ENCODE measurements at places on chromosomes 5 and 9.

- no peak for DNase-seq
Observed at GRCh38 chr5:16483361-16483760, 17.8 kb upstream of the ZNF622 start.

GRCh38 chr9:84697509-84698114, 28.1 kb downstream of the NTRK2 start:
- DNase-seq = peak; percentile 39

DNA sequence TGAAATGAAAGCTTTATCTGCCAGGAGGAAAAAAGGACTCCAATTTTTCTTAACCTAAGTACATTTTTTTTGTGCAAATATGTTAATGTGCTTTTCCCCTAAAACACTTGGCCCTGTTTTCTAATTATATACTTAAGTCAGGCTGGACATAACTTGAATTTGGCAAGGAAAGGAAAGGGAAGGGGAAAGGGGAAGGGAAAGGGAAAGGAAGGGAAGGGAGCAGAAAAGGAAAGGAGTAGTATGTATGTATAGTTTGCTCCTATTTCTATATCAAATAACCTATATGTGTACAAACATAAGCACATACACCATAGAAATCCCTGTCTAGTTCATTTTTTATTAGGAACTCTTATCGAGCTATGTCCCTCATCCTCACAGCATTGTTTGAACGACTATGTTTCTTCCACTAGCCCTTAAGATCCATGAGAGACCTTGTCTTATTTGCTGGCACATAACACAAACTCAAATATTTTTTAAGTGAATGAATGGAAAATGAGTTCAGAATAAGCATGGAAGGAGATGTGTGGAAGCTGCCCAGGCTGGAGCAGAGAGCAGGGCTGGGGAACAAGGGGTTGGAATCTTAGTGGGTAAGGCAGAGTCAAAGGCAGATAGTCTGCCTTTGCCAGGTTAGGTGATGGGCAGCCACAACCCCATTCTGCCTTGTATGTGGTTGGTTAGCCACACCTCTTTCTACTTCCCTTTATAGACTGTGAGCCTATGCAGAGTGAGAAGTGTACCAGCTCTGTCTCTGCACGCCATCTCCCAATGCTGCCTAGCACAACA, 70.0 kb downstream of the KLHL3 start:
- DNase-seq = peak; percentile 11

GRCh38 chr9:134691695-134692572, 50.3 kb downstream of the COL5A1 start:
- no peak for DNase-seq

GRCh38 chr5:177357146-177357458, 622 bp upstream of the RGS14 start:
- DNase-seq = no peak

DNA sequence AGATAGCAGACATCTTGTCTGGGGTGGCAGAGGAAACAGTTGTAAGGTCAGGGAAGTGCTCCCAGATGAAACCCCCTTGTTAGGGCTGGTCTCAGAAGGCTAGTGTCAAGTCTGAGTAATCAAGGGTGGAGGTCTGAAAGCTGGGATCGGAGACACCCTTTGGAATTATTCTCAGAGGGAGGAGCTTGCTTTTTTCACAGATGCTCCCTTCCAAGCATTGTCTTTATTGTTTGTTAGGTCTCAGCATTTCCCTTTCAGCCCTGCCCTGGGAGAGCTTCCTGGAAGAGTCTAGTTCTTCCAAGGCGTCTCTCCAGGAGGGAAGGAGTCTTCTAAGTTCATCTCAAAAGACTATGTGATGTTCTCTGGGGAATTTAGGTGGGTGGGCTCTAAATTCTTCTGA, 3.2 kb downstream of the TEK start:
- no peak for DNase-seq

DNA sequence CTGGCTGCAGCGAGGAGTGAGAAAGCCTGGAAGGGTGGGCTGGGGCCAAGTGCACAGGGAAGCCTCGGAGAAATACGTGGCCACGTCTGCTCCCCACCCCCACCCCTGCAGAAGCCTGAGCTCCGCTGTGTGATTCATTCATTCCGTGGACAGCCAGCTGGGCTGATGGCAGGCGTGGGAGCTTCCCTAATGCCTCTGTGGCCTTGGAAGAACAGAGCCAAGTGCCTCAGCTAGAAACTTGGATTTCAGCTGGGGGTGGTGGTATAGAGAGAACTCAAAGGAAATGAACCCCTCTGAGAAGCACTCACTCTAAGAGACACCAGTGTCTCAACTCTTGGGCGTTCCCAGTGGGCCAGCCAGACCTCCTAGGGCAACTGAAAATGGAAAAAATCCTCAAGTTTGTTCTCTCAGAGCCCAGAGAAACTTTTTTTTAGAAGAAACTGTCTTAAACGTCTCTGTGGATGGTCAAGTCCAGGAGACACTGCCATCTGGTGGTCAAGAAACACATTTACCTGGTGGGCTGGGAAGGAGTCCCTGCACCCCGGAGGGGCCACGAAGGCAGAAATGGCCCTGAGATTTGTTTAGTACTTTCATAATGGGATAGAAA, 18.0 kb downstream of the ATOX1 start:
- DNase-seq = peak; percentile 22

GRCh38 chr5:151570058-151570457, 21.1 kb downstream of the FAT2 start:
- DNase-seq = no peak

GRCh38 chr9:134476942-134477335, 150.7 kb downstream of the RXRA start:
- DNase-seq = no peak

GRCh38 chr5:84764227-84764626, 379.5 kb upstream of the EDIL3 start:
- DNase-seq = no peak

- no peak for DNase-seq
Observed at GRCh38 chr9:9246726-9247125, 1366.1 kb downstream of the PTPRD start.

- no peak for DNase-seq
Observed at GRCh38 chr5:155605920-155606319, 592.4 kb downstream of the KIF4B start.

- DNase-seq = no peak
Observed at GRCh38 chr9:27365707-27366376, 68.9 kb upstream of the EQTN start.

DNA sequence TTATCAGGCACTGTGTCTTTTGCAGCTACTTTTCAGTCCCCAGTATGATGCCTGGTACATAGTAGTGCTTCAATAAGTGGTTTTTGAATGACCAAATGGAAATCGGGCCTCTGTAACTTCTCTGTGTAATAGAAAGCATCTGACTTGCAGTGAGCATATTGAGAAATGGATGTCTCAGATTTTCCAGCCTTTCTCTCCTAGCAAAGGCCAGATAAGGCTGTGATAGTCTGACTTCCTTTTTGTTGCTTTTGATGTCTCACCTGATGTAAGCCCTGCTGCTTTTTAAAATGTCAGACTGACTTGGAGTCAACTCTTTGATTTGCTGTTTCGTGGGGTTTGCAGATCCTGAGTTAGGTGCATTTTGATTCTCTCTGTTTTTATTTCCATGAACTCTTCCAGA, 590.0 kb upstream of the ZNF608 start:
- no peak for DNase-seq

DNA sequence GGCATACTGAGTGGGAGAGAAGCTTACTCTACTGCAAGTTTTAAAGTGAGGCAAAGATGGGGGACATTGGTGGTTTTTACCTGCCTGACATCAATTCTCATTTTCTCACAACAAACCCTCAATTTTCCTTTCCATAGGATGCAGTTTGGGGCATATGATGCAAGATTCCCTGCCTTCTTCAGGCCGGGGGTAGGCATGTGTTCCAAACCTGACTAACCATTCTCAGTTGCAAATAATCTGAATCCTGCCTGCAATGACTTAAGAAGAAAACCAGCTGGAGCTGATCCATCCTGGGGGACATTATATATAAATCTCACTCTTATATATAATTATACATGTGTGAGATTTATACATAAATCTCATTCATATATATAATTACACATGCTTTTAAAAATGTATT, 223.6 kb upstream of the EFNA5 start:
- no peak for DNase-seq

GRCh38 chr9:19624519-19624918, 164.3 kb downstream of the SLC24A2 start:
- DNase-seq = no peak

DNA sequence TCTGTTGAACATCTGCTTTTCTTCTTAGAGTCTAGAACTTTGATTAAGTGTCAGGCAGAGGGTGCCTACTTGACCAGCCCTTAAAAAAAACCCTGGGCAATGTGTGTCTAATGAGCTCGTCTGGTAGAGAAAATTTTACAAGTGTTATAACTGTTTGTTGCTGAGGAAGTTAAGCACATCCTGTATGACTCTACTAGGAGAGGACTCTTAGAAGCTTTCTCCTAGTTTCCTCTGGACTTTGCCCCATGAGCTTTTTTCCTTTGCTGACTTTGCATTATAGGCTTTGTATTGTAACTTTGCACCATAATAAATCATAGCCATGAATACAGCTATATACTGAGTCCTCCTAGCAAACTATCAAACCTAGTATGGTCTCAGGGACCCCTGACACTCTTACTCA, 39.4 kb downstream of the GNG10 start:
- no peak for DNase-seq

GRCh38 chr9:105706156-105706555, 11.8 kb downstream of the TMEM38B start:
- DNase-seq = no peak

- peak; percentile 87 for DNase-seq
Observed at GRCh38 chr9:83978992-83979811, 813 bp downstream of the HNRNPK start.

- DNase-seq = no peak
Observed at GRCh38 chr9:113261917-113262671, 13.3 kb downstream of the CDC26 start.

DNA sequence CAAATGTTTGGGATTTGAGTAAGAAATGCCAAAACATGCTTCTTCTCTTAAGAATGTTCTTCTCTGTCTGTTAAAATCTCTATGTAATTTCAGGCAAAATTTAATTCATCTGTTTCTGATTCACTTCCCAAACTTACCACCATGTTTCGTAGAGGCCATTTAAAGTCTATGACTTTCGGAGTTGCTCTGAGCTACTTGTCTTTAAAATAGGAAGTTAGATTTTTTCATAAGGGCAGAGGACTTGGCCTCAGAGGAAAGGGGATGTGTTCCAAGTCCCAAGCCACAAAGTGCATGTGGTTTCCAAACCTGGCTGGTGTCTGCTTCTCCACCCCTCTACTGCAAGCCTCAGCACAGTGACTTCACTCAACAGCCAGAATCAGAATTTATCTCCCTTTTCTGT, 111.3 kb upstream of the ADRA1B start:
- no peak for DNase-seq

GRCh38 chr5:1718669-1719068, 81.0 kb downstream of the MRPL36 start:
- no peak for DNase-seq

- DNase-seq = no peak
Observed at GRCh38 chr9:20865347-20865746, 166.1 kb downstream of the HACD4 start.

DNA sequence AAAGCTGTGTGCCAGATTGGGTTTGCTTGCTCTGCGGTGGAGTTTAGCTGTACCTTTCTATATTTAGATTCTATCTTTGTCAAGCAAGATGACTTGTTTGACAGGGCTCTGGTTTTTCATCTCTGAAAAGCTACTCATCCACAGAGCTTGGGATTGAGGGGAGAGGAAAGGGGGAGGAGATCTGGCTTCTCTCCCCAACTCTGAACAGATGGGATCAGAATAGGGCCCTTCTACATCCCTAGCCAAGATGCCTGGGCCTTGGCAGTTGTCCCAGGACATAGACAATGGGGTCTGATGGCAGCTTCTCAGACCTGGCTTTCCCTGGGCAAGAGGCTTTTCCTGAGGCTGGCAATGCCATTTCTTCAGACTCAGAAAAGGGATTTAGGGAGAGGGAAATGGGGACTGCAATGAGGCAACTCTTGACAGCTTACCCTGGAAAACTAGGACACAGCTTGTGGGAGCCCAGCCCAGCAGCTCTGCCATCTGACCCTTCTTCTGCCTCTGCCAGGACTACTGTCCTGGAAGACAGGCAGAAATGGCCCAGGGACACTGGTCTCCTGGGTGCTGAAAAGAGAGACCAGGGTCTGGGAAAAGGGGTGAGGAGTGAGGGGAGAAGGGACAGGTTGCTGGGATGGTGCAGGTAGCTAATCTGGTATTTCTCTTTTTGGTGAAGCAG, 50.2 kb upstream of the ASTN2 start:
- no peak for DNase-seq

GRCh38 chr9:20394969-20395368, 227.3 kb downstream of the MLLT3 start:
- DNase-seq = no peak

DNA sequence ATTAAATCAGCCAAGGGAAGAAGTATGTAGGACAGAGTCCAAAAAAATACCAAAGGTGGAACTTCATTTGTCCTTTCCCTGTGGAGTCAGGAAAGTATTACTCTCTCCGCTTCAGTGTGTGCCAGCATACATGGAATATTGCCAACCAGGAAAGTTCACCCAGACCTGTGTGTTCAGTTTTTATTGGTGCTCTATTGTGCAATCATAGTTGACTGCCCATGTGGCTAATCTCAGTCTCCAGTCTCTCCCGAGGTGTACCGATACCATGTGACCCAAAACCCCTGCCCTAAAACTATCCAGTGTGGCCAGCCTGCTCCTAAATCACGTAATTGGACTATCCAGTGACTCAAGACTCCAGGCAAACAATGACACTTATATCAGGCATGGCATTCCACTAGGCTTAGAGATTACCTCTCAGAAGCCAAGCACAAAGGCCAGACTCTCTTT, 38.8 kb downstream of the NFX1 start:
- DNase-seq = no peak

GRCh38 chr5:156109317-156110023, 217.5 kb upstream of the SGCD start:
- no peak for DNase-seq

DNA sequence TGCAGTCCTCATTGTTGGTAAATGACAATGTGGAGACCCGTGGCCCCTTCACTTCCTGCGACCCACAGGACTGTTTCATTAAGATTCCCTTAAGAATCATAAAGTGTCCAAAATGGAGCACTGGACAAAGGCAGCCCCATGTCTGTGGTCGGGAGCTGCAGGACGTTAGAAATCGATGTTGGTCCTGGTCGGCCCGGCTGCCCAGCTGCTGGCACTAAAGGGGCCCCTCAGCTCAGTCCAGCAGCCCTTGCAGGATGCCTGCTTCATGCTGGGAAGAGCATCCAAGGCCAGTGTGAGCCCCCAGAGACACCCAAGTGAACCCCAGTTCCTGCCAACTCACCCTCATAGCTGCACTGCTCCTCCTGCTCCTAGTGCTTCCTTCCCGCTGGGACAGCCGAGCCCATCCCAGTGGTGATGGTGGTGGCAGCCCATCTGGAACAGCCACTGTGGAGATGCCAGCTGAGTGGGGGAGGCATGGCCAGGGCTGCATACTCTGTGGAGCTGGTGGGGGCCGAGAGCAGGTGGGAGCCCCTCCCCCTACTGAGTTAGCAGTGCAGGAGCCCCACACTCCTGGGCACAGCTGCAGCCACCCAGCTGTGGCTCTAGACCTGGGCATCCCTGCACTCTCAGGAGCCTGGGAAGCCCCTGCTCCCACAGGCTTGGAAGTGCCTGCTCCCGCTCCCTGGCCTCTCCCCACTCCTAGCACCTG, 168.0 kb upstream of the IRX2 start:
- no peak for DNase-seq

- DNase-seq = no peak
Observed at GRCh38 chr9:99419070-99419469, 197.0 kb downstream of the SEC61B start.

Measured in stimulated activated naive CD4-positive, alpha-beta T cell treated with Interleukin-2 at 50 U/mL for 16 hours (primary cell).